ENCODE measurements at places on chromosomes 4 and X.

- no peak for DNase-seq
These were observed 211.9 kb downstream of the DCAF12L2 start for GRCh38 chrX:125954236-125954635.

- DNase-seq: no peak
These were observed 38.8 kb downstream of the ZXDA start for GRCh38 chrX:57871463-57871862.

DNA sequence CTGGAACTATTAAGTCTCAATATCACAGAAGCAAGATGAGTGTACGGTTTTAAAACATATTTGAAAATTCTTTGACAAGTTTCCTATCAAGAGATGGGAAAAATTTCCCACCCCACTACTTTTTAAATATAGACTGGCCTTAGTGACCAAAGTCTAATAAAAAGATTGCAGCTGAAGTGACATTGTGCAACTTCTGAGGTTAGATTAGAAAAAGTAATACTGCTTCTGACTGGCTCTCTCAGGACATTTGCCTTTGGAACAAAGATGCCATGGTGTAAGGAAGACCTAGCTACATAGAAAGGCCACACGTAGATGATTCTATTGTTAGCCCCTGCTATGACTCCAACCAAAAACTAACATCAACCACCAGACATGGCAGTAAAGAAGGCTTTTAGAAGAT lies 138.7 kb upstream of the FAM47C start:
- DNase-seq: no peak

DNA sequence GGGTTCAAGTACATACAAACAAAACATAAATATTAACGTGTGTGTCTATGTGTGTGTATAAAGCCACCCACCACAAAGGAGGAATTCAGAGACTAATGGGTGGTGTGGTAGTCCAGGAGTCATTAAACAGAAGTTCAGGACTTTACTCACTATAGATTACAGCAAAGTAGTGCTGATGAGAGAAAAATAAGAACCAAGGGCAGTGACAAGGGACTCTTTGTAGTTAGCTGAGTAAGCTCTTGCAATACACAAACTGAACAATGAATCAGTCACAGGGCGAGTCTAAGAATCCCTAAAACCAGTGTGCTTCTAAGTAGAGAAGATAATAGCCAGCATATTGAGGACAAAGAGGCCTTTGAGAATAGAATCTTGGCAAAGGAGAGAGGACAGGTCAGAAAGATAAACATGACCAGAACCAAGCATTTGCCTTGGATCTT lies 232.4 kb downstream of the PPP3CA start:
- peak; percentile 5 for DNase-seq

DNA sequence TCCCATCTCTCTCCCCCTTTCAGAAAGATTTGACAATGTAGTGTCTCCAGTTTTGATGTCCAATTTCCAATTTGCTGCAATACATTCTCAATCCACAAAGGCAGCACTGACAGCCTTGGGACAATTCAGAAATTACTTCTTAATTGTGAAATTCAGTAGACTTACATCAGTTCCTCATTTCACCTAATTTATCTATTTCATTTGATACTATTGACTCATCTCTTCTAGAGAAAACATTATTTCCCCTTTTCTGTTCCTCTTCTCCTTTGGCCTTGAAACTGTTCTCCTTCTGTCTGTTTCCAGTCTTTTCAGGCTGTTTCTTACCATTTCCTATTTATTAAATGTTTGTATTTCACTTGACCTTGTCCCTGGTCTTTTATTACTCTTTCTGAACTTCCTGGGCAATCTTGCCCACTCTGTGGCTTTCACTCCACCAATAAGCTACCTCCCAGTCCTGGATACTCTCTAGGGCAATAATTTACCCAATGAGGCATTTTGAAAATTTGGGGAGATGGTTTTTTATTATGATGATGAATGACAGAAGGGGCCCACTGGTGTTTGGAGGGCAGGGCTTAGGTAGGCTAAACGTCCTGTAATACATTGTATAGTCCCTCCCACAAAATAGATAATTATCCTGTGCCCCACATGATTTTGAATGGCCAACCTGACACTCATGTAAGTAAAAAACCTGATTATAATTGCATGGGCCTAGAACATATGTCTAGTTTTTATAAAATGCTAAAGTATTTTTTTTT lies 498.0 kb upstream of the BOD1L1 start:
- DNase-seq: no peak

- DNase-seq: no peak
These were observed 3.1 kb upstream of the TSPAN5 start for GRCh38 chr4:98661371-98662054.

Data from frontal cortex (tissue), 4 donors.